ENCODE measurements at places on chromosomes 1 and 21. TPM values are rescaled to one million over a fixed set of nuclear protein-coding genes. Genes with fewer than 3 reads are reported as not detected.

DNA sequence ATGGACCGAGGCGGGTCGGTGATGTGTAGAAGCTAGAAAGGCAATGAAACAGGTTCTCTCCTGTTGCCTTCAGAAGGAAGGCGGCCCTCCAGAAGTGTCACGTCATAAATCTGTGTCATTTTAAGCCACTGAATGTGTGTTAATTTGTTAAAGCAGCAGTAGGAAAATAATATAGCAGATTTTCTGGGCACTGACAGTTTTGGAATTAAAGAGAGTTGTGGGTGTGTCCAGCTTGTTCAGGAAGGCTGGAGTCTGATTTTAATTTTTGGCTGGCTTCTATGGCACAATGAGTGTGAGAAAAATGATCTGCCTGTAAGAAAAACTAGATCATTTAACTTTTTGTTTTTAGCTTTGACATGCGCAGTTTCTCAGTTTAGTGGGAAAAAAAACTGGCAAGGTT is 177.3 kb downstream of the EDEM3 start:
- DNase-seq = no peak

DNA sequence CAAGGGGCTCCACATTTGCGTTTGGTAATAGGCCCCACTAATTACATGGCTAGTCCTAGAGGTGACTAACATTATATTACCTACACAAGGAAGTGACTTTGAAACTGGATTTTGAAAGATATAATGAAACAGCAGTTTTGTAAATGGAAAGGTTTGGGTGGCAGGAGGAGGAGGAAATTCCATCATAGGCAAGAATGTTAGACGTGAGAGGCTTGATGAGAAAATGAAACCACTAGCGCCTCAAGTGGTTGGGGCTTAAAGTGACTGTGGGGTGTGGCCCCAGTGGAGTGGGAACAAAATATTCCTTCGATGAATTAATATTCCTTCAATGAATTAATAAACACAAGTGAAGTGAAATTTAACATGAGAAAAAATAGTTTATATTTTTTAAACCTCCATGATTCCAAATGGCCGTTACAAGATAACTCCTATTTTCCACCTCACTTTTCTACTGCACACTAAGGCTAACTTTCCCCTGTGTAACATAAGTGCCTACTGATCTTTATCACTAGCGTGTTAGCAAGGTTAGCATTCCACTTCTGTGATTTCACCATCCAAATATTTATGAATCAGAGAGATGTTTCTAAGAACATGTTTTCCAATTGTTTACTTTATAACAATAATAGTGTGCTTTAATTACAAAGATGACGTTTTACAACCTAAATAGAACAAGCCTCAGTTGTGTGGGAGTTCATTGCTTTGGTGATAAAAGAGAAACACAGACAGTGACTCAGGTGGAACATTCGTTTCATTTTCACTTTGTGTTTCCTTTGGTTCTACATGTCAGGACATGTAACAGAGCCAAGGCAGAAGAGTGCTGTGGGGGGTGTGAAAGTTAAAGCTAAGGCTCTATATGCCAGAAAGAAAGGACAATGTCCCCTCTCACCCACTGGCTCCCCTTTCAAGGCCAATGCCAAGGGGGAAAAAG is 12.5 kb upstream of the ATF3 start:
- DNase-seq = peak; percentile 84

DNA sequence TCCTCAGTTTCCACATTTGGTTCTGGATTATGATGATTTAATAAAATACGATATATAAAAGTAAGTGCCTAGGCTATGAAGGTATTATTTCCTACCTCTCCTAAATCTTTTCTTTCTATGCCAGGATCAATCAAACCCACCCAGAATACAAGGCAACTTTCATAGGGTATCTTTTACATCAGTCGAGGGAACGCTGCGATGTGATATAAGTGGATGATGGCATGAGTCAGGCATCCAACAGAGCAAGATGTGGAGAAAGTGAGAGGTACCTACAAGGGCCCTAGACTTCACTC is 781 bp downstream of the TTLL7 start:
- no peak for DNase-seq

DNA sequence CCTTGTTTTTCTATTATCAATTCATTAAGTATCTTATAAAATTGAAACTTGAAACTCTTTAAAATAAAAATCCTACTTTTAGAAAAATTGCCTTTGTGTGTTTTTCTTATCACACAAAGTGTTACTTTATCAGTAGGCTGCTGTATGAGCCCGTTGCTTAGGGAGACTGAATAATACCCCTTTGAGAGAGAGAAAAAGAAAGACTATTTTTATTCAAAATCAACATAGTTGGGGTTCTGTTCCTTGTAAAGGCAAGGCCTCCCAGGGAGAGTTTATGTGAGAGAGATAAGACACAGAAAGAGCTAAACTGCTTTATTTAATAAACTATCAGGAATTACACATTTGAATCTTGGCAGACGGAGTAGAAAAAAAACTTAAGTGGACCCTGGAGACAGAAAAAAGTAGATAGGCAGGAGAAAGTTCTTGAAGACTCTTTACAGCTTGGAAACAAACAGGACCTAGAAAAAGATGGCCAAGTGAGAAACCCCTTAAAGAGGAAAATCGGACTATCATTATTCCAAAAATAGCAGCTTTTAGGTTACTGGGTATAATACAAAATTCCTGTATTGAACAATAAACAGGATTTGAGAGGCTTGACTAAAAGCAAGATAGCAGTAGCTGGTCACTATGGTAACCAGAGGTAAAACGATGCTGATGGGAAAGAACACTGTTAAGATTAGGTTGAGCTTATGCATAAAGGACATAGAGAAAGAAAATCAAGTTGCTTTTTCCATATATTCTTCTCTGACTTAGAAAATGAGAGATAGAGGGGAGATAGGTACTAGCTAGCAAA is 170.9 kb downstream of the LRRC7 start:
- DNase-seq = no peak

DNA sequence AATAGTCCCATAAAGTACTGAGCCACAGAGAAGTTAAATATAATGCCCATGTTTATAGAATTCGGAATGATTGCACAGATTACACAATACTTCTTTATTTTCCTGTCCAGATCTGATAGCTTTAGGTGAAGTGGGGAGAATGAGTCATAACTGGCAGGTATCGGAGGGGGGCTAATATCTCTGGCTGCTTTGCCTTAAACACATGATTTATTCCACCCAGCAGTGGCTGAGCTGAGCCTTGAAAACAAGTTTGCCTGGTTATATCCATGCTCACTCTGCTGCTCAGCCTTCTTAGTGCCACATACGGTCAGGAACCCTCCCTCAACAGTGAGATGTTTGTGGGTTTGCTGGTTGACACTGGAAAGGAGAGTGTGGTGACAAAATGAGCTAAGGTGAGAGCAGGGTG is 119.7 kb upstream of the ZNF648 start:
- no peak for DNase-seq

DNA sequence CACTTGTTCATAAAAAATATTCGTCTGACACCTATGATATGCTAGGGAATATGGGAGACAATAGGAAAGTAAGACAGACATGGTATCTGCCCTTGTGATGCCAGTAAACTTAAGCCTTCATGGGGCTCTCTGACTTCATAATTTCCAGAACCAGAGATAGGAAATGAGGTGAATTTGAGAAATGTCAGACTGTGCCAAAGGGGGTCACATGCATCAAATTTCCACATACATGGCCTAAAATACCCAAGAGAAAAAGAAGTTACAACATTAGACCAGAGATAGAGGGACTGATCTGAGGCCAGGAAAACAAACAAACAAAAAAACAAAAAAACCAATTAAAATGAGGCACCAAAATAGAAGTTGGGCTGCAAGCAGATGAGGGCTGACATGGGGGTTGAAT is 75.7 kb downstream of the DISC1 start:
- DNase-seq = peak; percentile 28

- DNase-seq = peak; percentile 7
Observed at GRCh38 chr1:50735443-50735842, 224.6 kb downstream of the FAF1 start.

Gene TMPRSS15
- total RNA-seq = not detected

Gene PRAMEF11
- total RNA-seq = not detected

Gene EPHX1
- 18.0 TPM for total RNA-seq

Data from cardiac muscle cell (in vitro differentiated cells and primary cell).